ENCODE measurements at places on chromosomes 5 and 9.

- DNase-seq, result no peak
These were observed 244.1 kb downstream of the ELAVL2 start for GRCh38 chr9:23581931-23582330.

DNA sequence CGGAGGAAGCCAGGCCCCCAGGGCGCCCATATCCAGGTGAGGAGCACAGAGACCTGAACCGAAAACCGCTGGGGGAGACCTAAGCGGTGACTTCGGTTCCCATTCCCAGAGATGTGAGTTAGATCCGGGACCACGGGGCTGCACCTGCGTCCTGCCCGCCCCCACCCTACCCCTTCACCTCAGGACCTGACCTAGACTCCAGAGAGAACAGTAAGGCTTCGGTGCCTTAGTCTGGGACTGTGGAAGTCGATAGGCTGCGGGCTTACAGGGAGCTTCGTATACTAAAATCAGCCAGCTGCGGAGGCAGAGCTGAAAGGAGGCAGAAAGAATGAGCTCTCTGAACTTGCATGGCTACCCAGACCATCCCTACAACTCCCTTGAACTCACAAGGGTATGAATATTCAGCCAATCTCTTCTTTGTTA lies 518 bp upstream of the FAM13B start:
- DNase-seq, result no peak

DNA sequence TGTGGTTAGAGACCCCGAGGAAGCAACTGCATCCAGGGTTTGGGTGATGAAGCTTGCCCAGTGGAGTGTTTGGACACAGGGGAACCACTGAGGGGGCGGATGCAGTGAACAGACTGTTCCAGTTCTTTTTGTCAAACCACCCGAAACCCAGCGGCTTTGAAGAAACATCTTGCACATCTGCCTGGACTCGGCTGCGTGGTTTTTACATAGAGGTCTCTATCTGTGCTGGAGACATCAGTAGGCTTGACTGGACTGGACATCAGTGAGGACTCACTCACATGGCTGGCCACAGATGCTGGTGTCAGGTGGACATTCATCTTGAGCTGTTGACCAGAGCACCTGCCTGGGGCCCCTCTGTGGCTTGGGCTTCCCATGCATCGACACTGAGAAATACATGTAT lies 15.3 kb upstream of the SPATA31E1 start:
- no peak for DNase-seq

DNA sequence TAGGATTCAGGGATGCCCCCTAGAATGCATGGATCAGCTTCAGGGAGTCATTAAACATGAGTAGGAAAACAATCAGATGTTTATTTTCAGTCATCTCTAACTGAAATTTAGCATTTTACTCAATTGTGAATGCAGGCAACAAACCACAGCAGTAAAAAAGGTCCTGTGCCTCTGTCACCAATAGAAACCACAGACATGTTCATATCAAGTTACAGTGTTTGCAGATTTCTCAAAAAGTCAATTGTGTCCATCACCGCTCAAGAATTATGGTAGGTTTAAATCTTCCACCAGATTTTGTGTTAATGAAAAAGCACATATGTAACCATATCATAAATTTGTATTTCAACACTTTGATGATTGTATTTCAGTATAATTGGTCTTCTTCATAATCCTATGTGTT lies 68.4 kb upstream of the SLC1A1 start:
- no peak for DNase-seq

- no peak for DNase-seq
These were observed 40.2 kb downstream of the NSUN2 start for GRCh38 chr5:6592601-6593000.

DNA sequence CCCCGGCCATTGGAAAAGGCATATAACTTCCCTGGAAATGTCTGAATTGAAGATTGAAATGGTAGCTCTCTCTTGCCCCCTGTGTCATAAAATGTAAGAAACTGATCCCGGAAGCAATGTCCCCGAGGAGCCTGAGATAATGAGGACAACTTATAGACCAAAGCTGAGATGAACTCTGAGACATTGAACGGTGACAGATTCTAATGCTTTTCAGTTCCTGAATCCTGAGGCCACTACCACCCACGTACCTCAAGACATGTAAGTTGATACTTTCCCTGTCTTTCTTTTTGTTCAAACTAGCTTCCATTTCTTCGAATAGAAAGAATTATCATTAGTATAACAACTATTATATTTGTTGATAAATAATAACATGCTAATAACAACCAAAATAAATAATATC lies 51.0 kb downstream of the KIF4B start:
- DNase-seq, result no peak

DNA sequence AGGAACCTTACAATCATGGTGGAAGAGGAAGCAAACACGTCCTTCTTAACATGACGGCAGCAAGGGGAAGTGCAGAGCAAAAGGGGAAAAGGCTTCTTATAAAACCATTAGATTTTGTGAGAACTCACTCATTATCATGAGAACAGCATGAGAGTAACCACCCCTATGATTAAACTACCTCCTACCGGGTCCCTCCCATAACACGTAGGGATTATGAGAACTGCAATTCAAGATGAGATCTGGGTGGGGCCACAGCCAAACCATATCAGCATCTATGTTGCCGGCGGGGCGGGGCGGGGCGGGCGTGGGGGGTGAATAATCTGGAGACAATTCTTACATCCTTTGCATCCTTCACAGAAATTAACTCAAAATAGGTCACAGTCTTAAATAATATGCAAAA lies 58.8 kb upstream of the GFPT2 start:
- DNase-seq, result no peak

DNA sequence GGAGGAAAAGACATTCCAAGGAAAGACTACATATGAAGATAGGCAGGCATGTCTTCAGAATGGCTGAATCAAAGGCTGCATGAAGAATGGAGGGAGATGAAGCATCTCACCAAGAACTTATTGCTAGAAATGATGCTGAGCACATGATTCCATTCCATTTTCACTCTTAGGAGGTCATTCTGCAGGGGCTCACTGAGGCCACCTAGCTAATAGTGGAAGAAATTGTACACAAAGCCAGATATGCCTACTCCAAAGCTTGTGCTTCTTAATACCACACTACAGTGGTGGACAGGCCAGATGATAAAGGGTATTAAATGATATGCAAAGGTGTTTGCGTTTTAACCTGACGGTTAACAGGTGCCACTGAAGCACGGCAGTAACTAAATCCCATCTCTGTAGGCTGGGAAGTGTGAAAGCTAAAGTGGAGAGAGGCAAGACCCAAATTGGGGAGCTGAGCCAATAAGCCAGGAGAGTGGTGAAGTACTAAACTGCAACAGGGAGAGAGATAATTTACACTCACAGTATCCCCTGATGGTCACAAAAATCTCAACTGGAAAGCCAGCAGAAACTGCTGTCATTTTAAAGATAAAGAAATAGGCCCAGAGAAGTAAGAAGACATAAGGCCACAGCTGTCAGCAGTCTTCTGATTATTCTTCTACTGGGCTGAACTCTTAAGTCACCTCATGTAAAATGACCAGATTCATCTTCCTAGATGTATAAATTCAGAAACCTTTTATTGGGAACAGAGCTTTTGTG lies 14.6 kb downstream of the NDUFA8 start:
- DNase-seq, result no peak

- DNase-seq, result no peak
These were observed 4.9 kb downstream of the TRAF1 start for GRCh38 chr9:120921661-120922181.

DNA sequence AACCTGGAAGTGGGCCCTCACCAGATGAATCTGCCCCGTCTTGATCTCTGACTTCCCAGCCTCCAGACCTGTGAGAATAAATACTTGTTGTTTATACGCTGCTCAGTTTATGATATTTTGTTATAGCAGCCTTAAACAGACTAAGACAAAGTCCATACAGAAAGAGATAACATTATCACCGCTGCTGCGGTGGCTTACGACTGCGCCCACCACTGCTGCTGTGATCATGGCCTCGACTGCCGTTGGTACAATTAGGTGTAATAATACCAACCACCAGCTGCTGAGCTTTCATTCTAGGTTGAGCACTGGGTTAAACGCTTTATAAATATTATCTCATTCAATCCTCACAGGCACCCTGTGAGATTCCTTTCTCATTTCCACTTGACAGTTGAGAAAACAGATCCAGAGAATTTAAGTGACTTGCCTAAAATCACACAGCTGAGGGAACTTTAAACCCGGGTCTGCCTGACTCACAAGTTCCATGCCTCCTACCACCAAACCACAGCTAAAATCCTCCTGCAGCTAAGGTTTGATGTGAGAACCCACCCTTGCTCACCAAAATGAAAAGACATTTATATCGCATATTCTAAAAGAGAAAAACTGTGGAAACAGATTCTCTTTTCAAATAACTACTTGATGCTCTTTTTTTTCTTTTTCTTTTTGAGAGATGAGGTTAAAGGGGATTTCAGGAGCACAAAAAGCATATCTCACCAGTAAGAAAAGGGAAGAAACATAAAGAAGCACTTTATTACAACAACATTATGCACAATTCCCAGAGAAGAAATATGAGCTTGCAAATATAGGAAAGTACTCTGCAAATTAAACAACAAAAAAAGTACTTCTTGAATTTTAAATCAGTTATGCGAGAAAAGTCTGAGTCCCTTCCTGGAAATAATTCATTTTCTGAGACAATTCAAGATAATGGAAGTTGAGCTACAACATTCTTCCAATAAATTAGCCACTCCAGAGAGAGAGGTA lies 23.9 kb downstream of the GOLM1 start:
- no peak for DNase-seq

GRCh38 chr5:139460455-139460854 lies 2.1 kb downstream of the ECSCR start:
- no peak for DNase-seq

DNA sequence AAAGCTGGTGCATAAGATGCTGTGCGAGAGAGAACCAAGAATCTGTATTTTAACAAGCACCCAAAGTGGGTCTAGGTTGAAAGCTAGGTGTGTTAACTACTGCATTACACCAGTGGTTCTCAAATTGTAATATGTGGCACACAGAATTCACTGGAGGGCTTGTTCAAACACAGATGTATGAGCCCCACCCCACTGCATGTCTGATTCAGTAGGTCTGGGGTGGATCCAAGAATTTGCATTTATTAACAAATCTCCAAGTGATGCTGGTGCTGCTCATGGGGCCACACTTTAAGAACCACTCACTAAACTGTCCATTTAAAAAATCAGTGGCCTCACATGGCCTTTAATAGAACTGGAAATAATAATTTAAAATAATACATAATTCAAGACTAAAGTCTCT lies 40.4 kb downstream of the LPAR1 start:
- DNase-seq, result no peak

DNA sequence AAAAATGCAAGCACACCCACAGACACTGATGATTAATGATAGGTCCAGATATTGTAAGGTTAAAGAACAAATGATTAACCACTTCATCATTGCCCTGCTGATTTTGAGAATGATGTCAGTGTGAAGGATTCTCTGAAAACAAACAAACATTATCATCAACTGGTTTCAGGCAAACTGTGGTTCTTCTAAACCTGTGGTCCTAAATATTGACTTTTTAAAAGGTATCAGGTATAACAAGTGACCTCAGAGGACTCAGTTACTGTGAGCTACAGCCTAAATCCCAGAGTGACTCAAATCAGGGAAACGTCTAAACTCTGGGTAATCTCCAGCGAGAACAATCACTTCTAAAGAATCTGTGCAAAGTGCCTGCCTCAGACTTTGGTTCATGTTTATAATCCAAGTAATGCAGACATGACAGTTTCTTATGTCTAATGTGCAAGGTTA lies 172.3 kb upstream of the CDH6 start:
- no peak for DNase-seq

DNA sequence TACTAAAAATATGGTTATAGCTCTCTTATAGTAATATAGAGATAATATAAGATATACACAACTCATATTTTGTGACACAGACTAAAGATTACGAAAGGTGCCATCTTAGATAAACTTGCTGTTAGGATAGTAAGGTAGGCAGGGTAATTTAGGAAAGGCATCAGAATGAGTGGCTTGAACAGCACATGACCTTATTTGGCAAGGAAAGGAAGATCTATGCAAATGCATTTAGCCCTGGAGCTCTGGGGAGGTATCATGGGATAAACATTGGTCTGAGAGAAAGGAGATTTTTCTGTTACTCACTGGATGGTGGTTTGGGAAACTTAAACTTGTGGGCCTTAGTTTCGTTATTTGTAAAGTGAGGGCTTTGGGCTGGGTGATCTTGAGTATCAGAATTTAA lies 65.8 kb downstream of the KCTD16 start:
- no peak for DNase-seq

- DNase-seq, result no peak
These were observed 65.9 kb downstream of the CYFIP2 start for GRCh38 chr5:157331807-157332206.

- DNase-seq, result no peak
These were observed 88.2 kb upstream of the NIPAL4 start for GRCh38 chr5:157371655-157372471.

DNA sequence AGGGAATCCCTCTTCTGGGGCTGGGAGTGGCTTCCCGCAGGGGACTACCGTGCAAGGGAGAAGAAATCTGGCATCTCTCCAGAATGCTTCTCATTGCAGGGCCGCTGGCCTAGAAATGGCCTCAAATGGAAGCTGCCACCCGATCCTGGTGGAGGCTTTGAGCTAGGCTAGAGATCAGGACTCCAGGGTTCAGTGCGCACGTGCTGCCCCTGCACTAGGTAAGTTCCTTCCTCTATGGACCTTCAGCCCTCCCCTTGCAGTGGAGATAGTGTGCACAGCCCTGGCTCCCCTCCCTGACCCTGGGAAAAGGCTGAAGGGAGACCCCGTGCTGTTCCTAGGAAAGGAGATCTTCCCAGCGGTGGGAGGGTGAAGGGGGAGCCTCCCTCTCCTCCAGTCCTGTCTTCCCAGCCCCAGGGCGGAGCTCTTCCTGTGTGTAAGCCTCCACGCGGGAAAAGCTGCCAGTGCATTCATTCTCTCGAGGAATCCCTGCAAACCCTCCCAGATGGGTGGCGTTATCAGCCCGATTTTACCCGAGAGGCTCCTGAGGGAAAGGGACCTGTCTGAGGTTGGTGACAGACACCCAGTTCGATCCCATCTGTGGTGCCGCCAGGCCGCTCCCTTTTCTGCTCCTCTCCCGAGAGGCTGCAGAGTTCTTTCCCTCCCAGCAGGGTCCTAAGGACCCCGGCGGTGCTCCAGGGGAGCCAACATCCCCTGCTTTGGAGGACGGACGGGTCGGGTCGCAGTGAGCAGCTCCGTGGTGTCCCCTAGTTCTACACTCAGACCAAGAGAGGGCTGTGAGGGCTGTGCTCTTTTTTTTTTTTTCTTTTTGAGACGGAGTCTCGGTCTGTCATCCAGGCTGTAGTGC lies 1.4 kb upstream of the CERCAM start:
- no peak for DNase-seq

GRCh38 chr9:110290001-110290400 lies 33.7 kb upstream of the TXN start:
- DNase-seq, result no peak

- no peak for DNase-seq
These were observed 5.5 kb upstream of the SET start for GRCh38 chr9:128683340-128684064.

- no peak for DNase-seq
These were observed 162.6 kb downstream of the EFNA5 start for GRCh38 chr5:107508097-107508496.

All from T follicular helper cell (primary cell).